Endodermal cell (in vitro differentiated cells): ENCODE measurements at places on chromosomes 13 and 19.

GRCh38 chr13:102440259-102440936 lies 38.5 kb upstream of the FGF14 start:
- DNase-seq = no peak

- DNase-seq = peak; percentile 81
These were observed 188.0 kb downstream of the TDRD3 start for GRCh38 chr13:60584976-60585375.

DNA sequence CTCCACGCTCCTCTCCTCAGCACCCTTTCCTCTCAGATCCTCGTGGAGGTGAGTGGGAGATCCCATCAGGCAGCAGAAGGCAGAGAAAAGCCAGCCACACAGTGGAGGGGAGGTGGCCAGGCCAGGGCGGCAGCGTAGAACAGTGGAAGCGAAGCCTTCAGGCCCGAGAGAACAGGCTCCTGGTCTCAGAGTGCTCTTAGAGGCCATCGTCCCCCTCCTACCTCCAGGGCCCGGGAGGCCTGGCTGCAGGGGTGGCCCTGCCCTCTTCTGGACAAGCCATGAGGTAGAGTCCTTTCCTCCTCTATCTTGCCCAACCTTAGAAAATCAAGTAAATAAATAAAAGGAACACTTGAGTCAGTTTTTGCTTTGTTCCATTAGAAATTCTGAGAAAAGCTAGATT lies 202.0 kb downstream of the KATNAL1 start:
- peak; percentile 79 for DNase-seq

GRCh38 chr19:54452626-54453025 lies 3.6 kb downstream of the LENG8 start:
- no peak for DNase-seq

DNA sequence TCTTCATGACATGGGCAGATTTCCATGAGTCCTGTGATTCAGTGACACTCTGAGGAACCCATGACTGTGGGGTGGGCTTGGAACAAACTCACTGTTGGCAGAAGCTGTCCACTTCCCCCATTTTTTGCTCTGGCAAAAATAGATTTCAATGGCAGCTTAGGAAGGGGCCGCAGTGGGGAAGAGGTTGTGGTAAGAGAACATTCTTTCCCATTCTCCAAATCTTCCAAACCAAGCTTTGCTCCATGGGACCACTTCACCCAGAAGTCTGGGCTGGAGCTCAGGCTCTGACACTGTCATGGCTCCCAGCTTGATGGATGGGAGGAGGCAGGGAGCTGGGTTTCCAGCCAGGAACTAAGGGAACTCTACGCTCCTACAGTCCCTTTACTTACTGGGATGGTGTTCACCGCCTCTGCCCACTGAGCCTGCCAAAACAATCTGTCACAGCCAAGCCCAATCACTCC lies 24.9 kb upstream of the MEDAG start:
- no peak for DNase-seq

DNA sequence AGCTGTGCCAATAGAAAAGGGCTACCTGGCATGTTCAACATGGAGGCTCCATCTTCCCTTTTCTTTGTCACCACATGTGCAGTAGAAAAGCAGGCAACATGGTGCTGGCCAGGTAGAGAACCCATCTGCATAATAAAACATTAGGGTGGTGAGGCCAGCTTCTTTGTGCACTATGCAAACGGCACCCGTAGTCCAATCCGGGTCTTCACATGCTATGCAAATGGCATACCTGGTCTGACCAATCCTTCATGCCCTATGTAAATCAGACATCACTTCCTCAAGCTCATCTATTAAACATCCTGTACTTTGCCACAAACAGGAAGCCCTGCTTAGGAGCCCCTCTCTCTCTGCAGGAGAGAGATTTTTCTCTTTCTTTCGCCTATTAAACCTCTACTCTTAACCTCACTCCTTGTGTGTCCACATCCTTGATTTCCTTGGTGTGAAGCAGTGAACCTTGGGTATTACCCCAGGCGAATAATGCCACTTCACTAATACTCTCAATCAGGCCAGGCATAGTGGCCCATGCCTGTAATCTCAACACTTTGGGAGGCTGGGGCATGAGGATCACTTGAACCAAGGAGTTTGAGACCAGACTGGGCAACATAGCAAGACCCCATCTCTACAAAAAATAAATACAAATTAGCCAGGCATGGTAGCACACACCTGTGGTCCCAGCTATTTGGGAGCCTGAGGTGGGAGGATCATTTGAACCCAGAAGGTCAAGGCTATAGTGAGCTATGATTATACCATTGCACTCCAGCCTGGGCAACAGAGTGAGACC lies 111.3 kb upstream of the MRI1 start:
- DNase-seq = no peak

DNA sequence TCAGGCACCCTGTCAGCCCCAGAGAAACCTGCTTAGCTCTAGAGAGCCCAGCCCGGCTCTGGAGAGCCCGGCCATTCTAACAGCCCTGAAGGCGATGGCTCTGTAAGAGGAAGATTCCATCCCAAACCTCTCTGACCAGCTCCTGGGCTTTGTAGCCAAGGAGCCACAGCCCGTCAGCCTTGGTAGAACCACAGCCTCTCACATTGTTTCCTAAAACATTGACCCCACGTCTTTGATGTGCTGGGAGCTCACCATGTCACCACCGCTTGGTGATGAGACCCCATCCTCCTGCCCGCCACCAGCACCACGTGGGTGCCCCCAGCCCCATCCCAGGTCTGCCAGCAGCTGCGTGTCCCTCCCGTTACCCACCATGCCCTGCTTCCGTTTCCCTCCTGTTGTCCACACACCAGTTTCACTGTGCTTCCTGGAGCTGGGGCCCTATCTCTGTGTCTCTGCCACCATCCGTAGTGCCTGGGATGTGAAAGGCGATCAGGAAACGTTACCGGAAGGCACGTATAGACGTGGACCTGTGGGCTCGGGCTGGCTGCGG lies 94.2 kb upstream of the MCF2L start:
- peak; percentile 41 for DNase-seq

DNA sequence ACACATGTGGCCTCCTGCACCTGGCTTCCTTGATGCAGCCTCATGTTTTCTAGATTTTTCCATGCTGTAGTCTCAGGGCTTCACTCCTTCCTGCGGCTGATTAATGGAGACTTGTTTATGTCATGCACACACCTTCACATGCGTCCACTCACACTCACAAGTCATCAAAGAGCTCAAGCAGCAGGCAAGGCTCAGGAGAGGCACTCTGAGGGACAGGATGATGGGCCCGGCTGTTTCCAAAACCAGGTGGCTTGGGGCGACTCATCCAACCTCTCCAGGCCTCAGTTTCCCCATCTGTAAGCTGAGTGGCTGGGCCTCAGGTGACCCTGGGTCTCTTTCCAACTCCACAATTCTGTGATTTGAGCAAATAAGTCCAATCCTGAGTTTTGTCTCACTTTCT lies 36.9 kb downstream of the RASA3 start:
- peak; percentile 30 for DNase-seq

DNA sequence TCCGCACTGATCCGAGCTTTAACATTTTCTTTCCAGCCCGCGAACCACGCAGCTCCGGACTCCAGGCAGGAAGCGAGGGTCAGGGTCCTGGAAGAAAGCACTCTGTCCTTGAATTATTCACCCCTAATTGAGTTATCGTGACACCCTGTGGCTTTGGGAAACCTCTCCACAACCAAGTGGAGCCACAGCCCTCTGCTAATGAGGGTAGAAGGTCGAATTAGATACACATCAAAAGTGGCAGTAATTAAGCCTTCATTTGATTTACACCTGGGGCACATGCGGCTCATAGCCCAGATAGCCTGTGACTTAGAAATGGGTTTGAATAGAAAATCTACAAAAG lies 15.9 kb upstream of the RNF17 start:
- no peak for DNase-seq

GRCh38 chr13:79386125-79386826 lies 19.8 kb downstream of the RBM26 start:
- DNase-seq = no peak

DNA sequence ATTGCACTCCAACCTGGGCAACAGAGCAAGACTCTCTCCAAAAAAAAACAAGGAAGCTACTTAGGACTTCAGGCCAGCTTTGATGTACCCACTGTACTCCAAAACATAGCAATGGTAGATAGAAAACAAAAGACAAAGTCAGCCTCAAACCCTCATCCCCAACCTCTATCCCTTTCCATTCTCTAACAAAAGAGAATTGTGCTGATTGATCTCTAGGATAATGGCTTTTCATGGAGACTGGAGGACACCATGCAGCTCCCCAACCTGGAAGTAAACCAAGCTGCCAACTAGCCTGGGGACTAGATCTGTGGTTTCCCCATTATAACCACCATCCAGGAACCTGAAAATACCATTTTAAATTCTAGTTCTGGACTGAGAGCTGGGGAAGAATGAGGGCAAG lies 4.3 kb upstream of the ZDHHC20 start:
- DNase-seq = no peak

GRCh38 chr13:26923824-26924605 lies 163.4 kb upstream of the GPR12 start:
- peak; percentile 34 for DNase-seq

DNA sequence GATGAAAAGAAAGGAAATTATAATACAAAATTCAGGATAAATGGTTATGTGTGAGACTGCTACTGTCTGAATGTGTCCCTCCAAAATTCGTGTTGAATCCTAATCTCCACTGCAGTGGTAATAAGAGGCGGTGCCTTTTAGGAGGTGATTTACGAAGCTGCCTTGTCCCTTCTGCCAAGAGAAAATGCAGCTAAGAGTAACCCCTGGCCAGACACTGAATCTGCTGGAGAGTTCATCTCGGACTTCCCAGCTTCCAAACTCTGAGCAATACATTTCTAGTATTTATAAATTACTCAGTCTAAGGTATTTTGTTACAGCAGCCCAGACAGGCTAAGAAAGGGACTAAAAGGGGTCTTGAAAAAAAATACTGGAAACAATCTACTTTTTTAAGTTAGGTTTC lies 152.6 kb downstream of the KLF12 start:
- no peak for DNase-seq

GRCh38 chr13:44386913-44387556 lies 13.4 kb downstream of the SERP2 start:
- no peak for DNase-seq

GRCh38 chr19:30227661-30228112 lies 144.5 kb upstream of the ZNF536 start:
- DNase-seq = peak; percentile 92

- no peak for DNase-seq
These were observed 14.5 kb upstream of the GPR183 start for GRCh38 chr13:99321709-99322108.

DNA sequence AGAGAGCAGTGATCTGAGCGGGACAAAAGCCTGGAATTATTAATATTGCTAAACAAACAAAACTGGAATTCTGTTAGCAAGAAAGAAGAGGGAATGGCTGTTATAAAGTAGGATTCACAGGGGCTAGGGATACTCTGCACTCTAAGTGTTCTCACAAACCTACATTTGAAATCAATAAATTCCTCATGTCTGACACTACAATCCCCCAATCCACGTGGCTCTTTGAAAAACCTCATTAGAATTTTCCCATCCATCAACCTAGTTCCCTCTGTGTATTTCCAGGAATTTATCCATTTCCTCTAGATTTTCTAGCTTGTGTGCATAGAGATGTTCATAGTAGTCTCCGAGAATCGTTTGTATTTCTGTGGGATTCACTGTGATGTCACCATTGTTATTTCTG lies 307.5 kb downstream of the RBM26 start:
- no peak for DNase-seq

DNA sequence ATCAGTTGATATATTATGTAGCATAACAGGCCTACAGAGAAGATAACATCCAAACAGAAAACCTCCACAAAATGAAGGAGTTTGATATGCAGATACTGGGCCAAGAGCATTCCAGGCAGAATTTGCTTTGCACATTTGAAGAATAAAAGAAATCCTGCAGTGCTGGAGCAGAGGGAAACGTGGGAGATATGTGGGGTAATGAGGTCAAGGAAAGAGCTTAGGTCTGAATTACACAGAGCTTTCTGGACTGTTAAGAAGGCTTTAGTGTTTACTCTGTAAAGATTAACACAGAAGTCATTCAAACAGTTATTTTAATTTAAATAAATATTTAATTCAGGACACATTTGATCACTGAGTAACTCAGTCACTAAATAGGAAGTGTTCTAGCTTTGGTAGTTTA lies 692.7 kb downstream of the PCDH9 start:
- no peak for DNase-seq

DNA sequence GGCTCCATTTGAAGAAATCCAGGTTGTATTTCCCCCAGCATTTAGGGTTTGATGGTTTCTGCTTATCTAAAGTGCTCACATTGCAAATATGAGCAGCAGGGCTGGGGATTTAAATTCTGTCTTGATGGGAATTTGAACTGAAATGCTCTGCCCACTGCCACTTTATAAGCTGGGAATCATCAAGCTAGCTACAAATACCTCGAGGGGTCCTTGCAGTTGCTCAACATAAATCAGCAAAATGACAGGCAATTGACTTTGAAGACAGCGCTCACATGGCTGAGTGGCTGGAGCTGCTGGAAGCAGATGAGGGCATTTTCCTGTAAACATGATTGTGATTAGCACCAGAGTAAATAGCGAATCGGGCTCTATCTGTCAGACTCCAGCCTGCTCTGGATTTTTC lies 39.4 kb upstream of the MEDAG start:
- peak; percentile 17 for DNase-seq

- no peak for DNase-seq
These were observed 9.5 kb upstream of the WTIP start for GRCh38 chr19:34471906-34472700.

DNA sequence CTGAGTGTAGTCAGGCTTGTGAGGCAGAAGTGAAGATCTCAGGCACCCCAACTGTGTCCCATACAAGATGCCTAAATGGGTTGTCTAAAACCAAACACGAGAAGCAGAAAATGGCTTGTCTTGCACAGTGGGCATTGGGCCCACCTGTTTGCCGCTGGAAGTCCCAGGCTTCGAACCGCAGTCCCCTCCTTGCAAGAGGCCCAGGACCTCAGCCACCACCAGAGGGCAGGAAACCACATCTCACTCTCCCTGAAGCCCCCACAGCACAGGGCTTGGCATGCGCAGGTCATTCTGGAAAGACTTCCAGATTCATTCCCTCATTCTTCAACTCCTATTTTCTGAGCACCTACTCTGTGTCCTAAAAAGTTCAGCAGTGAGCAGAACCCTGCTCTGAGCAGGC lies 973.7 kb downstream of the UQCRFS1 start:
- peak; percentile 92 for DNase-seq
